ENCODE measurements at places on chromosomes 4 and X. TPM values are rescaled to one million over a fixed set of nuclear protein-coding genes. Genes with fewer than 3 reads are reported as not detected.

- no peak for DNase-seq
These were observed 415 bp upstream of the TENM3 start for GRCh38 chr4:182242787-182243186.

- DNase-seq: no peak
These were observed 24.7 kb downstream of the KCNE5 start for GRCh38 chrX:109600237-109600651.

DNA sequence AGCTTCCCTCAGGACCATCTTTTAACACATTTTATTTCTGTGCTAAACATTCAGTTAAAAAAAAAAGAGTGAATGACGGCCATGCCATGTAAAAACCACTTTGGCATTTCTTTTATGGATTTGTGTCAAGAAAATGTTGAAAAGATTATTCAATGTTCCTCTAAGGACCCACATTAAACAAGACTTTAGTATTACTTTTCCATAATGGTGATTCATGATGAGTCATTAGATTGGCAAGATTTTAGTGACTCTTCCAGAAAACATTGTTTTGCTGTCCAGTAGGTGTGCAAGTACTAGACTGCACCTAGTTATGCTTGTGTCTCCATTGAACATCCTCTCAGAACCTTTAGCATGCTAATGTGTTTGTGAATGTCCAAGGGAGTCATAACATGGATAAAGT lies 748.6 kb downstream of the STPG2 start:
- DNase-seq: no peak

- peak; percentile 86 for DNase-seq
These were observed at the start of gene RGS12 for GRCh38 chr4:3292571-3293400. TSS of gene RGS12 (plus strand) at chr4:3293021. CDS start at chr4:3316171, 23,150 bp downstream.

DNA sequence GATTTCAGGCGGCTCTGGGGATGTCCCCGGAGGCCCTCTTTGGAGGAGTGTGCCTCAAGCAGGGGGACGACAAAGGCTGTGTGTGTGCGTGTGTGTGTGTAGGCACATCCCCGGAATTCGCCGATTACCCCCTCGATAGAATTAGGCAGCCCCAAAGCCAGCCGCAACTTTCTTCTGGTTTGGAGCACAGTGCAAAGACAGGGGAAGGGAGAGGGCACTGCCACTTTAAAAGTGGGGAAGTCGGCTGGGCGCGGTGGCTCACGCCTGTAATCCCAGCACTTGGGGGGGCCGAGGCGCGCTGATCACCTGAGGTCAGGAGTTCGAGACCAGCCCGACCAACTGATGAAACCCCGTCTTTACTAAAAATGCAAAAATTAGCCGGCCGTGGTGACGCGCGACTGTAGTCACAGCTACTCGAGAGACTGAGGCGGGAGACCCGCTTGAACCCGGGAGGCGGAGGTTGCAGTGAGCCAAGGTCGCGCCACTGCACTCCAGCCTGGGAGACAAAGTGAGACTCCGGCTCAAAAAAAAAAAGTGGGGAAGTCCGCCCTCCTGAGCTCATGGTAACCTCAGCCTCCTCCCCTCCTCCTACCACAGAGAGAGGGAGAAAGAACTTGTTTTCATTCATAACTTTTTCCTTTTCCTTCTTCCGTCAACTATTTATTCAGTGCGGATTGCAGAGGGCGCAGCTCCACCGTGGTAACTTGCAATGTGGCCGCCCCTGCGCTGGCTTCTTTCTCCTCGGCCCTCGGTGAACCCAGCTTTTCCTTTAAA lies 2.4 kb downstream of the SPRY1 start:
- DNase-seq: peak; percentile 78

GRCh38 chr4:188433741-188434315 lies 294.6 kb downstream of the TRIML1 start:
- DNase-seq: no peak

DNA sequence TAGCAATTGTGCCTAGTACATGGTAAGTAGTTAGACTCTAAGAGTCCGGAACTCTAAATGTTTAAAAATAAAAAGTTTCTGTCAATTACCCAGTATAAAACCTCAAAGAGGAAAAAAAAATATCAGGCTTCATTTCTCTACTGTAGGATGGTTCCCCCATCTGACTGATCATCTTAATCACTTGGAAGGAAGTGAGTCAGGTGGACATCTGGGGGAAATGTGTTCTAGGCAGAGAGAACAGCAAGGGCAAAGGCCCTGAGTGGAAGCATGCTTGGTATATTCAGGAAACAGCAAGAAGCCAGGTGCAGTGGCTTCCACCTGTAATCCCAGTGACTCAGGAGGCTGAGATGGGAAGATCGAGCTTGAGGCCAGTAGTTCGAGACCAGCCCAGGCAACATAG lies 2.9 kb upstream of the EIF1AX start:
- no peak for DNase-seq

RAB33A gene
- total RNA-seq: 0.32 TPM

CCDC110 gene
- total RNA-seq: not detected

BMP3 gene
- total RNA-seq: not detected

CYBB gene
- 19.7 TPM for total RNA-seq

IGFBP7 gene
- 6,655 TPM for total RNA-seq

DDX53 gene
- not detected for total RNA-seq

CDS1 gene
- total RNA-seq: 0.11 TPM

Measured in ascending aorta (tissue), 2 donors.